ENCODE measurements at places on chromosomes 5 and 9.

- DNase-seq: no peak
Observed at GRCh38 chr5:42399702-42400101, 23.5 kb upstream of the GHR start.

DNA sequence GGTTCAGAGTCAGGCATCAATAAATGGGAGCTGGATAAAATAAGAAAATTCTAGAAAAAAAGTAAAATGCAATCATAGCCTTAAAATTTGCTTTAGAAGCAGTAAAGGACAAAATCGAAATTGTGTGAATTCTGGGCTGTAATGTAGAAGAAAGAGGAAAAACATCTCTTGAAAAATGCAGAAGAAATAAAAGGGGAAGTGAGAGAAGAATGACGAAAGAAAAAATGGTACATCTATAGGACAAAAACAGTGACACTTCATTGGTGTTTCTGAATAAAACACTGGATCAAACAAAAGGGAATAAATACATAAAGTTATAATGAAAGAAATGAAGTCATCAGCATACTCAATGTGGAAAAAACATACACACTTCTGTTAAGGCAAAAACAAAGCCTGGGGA lies 642.3 kb downstream of the ACTL7B start:
- DNase-seq: no peak

GRCh38 chr5:16137177-16137576 lies 42.4 kb downstream of the MARCHF11 start:
- peak; percentile 1 for DNase-seq

DNA sequence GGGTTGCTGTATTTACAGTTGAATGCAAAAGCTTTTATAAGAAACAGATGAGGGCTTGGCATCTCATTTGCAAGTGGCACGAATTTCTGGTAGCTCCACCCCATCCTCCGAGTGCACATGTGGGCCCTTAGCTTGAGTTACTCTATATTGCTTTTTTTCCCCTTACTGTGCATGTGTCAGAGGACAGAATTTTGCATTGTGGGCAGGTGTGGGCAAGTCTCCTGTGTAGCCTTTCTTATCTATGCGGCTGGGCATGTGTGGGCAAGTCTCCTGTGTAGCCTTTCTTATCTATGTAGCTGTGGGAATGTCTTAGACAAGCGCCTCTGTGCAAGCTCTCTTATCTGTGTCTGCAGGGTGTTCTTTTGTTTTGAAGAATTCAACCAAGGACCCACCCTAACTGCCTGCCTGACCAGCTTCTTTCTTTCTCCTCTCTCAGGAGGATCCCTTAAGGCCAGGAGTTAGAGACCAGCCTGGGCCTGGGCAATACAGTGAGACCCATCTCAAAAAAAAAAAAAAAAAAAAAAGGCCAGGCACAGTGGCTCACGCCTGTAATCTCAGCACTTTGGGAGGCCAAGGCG lies 34.1 kb upstream of the SIL1 start:
- DNase-seq: no peak

- DNase-seq: no peak
Observed at GRCh38 chr5:152329761-152330283, 75.3 kb downstream of the NMUR2 start.

All from choroid plexus epithelial cell (primary cell).